ENCODE measurements at places on chromosomes 7 and 10.
A peak's percentile ranks its signal among the peaks of the same experiment; 100 is the strongest.

DNA sequence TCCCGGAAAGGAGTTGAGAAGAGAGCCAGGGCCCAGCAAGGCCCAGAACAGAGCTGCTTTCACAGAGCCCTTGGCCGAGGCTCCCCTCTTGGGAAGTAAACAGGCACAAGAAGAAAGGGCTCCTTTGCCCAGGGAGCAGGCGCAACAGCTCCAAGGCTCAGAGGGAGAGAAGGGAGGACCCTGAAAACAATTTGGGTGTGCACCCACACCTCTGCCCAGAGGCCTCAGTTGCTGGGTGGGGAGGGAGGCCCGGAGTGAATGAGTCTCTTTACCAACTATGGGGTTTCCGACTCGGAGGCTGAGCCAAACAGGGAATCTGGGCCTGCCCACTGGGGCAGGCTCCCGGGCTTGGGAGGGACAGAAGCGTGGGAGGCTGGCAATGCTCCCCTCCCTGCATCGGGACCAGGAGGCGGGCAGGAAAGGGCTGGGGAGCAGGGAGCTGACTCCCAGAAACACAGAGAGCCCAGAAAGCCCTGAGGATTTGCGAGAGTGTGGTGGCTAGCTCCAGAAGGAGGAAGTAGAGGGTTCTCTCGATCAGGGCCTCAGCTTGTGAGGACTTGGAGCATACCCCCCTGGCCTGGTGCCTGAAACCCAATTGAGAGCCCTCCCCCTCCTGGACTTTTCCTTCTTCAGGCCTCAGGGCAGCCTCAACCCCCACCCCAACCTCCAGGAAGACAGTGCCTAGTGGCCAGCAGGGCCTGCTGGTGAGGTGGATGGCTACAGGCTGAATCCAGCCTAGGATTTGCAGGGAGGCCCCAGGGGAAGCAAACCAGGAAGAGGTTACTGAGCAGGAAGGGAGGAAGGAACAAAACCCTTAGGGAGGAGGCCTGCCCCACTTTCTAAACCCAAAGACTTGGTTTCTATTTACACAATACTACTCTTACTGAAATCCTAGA is 6.2 kb downstream of the C10orf105 start:
- no peak for DNase-seq

DNA sequence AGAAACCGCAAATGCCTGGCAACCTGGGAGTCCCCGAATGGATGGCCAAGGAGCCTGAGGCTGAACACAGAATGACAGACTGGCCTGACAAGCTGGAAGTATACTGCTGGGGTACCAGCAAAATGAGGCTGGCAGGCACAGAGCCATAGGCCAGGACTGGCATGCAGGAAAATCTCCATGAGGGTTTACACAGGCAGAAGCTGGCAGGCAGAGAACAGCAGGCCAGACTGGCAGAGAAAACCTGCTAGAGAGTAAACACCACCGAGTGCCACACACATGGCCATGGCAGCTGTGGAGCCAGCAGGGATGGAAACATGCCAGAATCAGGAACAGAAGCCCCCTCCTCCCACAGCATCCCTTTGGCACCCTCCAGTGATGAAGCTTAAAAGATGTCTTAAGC is 63.4 kb downstream of the CRPPA start:
- no peak for DNase-seq

- DNase-seq: no peak
Observed at GRCh38 chr7:17556247-17556956, 257.9 kb downstream of the AHR start.

GRCh38 chr10:94630017-94630688 is 53.4 kb upstream of the CYP2C18 start:
- peak; percentile 44 for DNase-seq

GRCh38 chr10:123673198-123673597 is 7.0 kb downstream of the GPR26 start:
- DNase-seq: no peak

GRCh38 chr7:79620291-79620690 is 166.8 kb upstream of the MAGI2 start:
- DNase-seq: no peak

DNA sequence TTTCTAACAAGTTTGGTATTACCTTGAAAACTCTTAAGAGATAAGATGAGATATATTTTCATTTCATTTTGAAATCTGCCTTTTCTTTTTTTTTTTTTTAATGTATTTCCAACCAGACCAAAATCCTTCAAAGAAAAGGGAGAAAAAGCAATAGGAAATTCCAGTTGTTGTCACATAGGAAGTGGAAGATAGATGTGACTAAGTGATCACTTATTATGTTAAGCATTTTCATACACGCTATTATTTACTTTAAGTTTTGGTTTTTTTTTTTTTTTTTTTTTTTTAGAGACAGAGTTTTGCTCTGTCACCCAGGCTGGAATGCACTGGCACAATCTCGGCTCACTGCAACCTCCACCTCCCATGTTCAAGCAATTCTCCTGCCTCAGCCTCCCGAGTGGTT is 197.2 kb upstream of the FRMD4A start:
- DNase-seq: no peak

DNA sequence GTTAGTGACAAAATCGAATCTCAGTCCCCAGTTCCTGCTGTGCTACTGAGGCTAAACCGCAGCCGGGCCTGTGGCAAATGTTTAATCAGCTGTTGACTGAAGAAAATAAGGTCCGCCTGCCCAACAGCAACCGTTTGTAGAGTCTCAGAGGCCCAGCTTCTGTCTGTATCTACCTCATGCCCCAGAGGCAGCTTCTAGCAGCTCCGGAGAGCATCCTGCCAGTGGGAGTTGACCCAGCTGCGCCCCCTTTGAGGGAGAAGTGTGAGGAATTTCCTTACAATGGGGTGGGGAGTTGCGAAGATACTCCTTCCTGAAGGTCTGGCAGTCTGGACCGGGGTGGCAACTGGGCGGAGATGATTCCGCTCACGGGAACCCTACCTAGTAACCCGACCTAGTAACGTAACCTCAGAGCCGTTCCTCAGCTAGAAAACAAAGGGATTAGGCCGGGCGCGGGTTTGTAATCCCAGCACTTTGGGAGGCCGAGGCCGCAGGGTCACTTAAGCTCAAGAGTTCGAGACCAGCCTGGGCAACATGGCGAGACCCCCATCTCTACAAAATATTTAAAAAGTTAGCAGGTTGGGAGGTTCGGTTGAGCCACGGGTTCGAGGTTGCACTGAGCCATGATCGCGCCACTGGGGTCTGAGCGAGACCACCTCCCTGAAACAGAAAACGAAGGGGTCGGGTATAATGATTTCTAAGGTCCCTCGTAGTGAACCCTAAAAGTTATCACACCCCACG is 846 bp upstream of the ZNF775 start:
- DNase-seq: peak; percentile 77

DNA sequence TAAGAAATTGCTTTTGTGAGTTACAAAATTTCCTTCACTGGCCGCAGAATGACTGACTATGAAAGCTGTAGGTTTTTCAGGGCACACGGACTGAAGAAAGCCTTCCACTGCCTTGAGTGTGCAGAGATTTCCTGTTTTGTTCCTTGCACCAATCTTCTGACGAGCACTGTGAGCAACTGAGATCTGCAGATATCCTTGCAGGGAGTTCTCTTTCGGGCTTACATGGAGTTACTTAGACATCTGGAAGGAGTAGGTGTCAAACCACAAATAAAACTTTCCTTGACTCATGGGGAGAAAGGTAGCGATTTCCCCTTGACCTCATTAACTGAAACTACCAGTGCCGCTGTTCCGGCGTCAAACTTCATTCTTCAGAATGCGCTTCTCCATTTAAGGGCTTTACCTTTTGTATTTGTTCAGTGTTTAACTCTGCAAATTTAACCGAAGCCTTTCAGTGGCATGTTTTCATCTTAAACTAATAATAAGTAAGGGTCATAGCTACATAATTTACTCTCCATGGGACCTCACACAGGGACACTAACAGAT is 1175.3 kb downstream of the GATA3 start:
- DNase-seq: no peak

- DNase-seq: no peak
Observed at GRCh38 chr10:60532696-60533468, 143.2 kb upstream of the ANK3 start.

DNA sequence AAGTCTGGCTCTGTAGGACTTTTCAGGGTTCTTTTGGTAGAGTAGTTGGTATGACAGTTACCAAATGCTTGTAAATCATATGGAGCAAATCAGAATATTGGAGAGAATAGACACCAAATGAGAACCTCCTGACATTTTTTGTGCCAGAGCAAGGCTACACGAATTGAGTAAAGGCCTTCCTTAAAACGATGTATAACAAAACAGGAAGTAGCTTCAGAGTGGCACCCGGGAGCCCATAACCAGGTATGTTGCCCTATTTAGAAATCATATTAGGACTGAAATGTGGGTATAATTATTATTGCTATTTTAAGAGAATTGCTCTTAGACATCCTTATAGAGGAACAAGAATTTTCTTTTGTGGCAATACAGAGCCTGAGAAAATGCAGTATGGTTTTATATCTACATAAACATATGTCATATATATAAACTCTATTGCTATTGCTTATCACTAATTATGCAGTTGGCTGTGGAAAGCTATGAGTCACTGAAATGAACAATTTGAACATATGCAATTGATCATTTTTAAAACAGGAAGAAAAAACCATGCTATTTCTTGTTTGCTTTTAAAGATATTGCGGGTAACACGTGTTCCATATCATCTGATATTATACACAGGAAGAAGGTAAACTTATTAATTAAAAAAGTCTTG is 197.4 kb upstream of the MTPN start:
- DNase-seq: no peak

DNA sequence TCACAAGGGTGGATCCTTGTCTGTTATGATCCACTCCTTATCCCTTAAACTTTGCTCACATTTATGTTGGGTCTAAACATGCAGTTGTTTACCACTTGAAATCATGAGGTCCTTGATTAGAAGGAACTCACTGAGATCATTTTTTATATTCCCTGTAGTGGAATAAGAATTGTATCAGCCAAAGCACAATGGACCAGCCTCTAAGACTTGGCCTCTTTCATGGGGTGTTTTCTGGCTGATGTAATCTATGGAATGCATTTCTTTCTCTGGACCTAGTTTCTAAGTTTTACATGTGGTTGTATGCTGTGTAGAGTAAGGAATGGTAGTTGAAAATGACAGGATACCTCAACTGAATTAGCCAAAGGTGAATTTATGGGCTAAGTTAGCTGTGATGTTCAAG is 376.6 kb downstream of the SORCS3 start:
- no peak for DNase-seq

- DNase-seq: no peak
Observed at GRCh38 chr10:17067376-17068264, 62.0 kb downstream of the CUBN start.

DNA sequence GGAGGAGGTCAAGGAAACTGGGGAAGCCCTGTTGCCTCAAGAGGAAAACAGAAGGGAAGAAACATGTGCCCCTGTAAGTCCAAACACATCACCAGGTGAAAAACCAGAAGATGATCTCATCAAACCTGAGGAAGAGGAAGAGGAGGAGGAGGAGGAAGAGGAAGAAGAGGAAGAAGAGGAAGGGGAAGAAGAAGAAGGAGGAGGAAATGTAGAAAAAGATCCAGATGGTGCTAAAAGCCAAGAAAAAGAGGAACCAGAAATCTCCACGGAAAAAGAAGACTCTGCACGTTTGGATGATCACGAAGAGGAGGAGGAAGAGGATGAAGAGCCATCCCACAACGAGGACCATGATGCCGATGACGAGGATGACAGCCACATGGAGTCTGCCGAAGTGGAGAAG is 82.7 kb upstream of the SAMD8 start:
- no peak for DNase-seq

DNA sequence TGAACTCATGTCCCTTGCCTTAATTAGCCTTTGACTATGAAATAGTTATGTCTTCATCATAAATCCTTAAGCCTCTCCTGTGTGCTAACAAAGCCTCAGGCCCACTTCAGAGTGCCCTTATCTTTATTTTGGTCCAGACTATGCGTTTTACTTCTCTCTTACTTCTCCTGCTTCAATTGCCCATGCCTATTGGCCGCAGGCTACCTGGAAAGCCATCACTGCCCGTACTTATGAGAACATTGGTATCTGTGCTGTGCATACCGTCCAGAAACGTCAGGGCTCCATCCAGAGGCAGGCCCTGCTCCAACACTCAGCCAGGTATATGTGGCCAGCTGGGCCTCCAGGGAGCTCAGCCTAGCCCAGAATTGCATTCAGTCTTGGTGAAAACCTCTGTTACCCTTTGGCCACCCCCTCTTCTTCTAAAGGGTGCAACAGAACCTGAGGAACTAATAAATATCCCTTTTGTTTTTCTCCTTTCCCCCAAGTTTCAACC is 212.4 kb upstream of the MTPN start:
- no peak for DNase-seq

DNA sequence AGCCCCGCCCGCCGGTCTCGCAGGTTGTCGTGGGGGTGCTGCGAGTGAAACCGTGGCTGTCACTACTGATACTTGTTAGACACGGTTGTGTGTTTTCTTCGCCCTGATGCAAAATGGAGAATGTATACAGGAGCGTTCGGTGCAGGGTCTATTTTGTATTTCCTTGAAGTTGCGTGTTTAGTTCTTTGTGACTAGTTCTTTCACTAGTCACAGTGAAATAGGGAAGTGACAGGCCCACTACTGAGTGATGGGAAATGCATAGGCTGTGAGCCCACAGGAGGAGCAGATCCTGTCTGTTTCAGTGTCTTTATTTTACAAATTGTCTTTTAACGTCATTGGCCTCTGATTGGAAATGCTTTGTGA is 675 bp downstream of the ABRAXAS2 start:
- no peak for DNase-seq

DNA sequence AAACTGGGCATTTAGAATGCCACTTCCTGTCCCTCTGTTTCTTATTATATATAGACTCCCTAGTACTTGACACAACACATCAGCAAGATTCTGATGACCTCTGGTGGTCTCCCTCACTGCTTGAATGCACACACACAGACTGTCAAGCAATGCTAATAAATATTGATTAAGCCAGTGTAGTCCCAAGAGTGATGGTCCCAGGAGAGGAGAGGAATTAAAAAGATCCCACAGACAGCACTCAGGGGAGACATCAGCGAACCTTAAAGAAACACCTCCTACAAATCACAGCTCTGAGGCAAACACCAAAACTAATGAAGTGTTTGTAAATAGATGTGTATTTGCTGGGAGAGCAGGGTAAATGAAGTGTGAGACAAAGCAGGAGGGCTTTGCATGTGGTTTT is 1291.2 kb downstream of the XPNPEP1 start:
- peak; percentile 68 for DNase-seq

DNA sequence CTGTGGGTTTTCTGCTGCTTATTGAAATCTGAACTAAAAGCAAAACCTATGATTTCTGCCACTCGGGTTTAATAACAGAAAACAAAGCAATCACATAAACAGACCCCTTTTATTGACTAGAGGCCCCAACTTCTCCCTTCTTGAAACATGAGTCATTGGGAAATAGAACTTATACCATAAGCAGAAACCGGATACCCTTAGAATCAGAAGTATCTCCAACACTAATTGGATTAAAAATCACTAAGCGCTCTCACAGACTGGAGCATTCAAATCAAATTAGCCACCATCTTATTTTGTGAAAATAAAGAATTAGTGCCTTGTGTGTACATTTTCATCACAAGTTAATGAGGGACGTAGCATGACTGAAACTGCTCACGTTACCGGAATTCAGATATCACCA is 206.9 kb downstream of the WDR11 start:
- peak; percentile 87 for DNase-seq
